ENCODE measurements at places on chromosomes 4 and X.

DNA sequence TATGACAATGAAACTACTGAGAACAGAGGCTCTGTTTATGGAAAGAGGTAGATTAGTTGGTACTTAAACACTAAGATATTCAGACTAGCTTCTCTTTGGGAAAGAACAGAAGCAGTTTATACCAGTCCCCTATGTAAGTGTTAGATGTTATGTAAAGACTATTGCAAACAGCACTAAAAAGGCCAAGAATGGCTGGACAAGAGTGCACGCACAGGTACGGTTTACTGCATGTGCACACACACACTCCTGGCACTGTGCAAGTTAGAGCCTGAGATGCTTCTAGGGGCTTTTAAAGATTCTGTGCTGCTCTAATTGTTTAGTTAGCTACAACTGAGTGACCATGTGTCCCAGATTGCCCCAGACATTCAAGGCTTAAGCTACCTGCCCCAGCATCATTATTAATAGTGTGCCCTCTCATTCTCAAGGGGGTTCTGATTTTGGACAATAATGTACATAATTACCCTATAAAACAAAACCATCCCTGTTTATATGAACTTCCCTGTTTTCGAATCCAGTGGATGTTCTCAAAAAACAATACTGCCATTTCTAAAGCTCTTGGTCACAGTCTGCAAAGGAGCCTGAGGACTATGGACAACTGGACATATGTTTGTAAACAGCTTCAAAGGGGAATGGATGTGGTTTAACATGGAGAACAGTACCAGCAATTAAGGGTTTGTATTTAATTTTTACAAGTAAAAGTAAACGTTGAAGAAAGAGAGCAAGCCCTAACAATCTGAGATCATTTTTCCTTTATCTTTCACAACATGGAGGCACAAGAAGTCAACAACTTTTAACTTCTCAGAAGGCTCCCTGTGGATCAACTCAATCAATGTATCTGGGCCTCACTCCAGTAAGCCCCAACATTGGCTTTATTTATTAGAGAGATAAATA is 2.0 kb downstream of the SETD7 start:
- no peak for DNase-seq

GRCh38 chr4:9808077-9808476 is 26.6 kb downstream of the DRD5 start:
- DNase-seq: no peak

GRCh38 chr4:106104276-106104675 is 209.0 kb downstream of the NPNT start:
- no peak for DNase-seq

DNA sequence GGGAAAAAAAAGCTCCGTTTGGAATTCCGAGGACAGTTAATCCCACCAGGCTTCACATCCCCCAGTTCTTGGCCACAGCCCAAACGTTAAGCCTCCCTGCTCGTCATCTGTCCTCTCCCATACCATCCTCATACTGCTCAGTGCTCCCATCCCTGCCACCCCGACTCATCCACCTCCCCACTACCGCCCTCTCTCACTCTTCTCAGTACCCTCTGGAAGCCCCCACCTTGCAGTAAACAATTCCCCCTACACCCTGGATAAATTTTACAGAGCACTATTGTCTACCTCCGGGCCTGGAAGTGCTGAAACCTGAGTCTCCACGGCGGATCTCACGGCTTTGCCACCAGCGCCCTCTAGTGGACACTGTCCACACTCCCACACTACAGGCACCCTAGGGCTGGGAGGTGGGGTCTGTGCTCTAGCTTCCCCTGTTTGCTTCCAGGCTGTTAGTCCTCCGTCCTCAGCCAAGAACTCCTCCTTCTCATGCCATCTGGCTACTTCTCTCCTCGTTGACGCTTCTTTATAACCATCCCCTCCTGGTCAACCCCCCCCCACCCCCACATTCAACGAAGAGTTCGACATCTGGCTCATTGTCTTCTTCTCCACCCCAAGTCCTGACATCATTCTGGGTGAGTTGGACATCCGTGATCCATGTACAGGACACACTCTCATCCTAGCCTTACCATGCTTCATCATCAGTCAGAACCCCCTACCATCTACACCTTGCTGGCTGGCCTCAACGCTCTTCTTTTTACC is 54.5 kb downstream of the RTL9 start:
- peak; percentile 35 for DNase-seq

DNA sequence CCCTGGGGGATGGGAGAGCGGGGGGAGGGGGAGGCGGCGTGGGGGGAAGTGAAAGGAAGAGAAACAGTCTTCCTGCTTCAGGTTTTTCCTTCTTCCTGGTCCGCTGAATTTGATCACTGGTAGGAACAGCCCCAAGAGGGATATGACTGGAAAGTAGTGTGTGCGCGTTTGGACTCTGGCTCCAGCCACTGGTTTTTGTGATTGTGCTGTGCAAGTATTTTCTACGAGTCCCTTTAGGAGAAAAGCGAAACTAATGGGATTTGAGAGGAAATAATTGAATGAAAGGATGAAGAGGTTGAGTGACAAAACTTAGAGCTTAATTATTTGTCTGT is 836 bp downstream of the PRRG1 start:
- DNase-seq: no peak

Measured in HFFc6 (cell line).